ENCODE measurements at places on chromosomes 3 and 15.
A peak's percentile ranks its signal among the peaks of the same experiment; 100 is the strongest.

GRCh38 chr3:36695113-36695768, 69.1 kb downstream of the DCLK3 start:
- no peak for DNase-seq

GRCh38 chr3:73745526-73746191, 120.9 kb upstream of the PDZRN3 start:
- no peak for DNase-seq

DNA sequence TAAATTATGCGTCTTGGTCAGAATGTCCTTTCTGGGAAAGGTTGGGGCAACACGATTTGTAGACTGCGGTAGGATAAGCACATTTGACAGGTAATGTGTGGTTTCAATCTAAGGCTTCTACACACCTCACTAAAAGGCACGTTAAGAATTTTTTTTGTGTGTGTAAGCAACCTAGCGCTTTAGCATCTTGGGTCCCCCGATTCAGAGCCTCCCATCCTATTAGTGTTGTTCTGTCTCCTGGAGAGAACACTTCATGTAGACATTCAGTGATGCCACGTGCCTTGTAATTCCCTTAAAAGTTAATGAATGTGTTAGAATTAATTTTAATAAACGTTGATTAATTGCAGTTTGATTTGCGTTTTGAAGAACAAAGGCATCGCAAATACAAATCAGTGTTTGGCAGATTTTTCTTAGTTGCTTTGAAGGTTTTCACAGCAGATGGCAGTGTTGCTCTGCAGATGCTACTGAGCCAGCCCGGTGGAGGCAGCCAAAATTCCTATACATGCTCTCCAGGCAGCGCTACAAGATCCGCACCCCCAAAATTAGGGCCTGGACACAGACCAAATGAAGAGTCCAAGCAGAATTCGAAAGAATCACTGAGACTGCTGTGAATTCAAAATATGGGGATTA, 63.5 kb downstream of the OTOL1 start:
- no peak for DNase-seq

- no peak for DNase-seq
Measured at GRCh38 chr15:22955544-22956119, 24.5 kb downstream of the CYFIP1 start.

- DNase-seq: no peak
Measured at GRCh38 chr3:82556113-82556512, 794.7 kb upstream of the GBE1 start.

- no peak for DNase-seq
Measured at GRCh38 chr3:177061369-177061768, 135.9 kb downstream of the TBL1XR1 start.

DNA sequence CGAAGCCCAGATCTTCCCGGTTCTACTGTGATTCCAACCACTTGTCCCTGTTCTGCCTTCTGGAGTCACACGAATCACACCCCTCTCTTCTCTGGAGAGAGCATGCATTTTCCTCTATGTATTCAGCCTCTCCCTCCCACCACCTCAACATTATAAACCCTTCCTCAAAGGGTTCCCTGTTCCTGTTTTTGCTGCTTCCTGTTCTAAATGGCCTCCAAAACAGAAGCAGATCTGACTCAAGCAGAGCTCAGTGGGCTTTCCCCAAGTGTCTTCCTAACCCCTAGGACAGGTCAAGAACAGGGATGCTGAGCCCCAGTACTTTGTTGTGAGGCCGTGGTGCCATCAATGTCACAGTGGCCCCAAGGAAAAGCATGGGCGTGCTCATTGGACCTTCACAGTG, 75.7 kb upstream of the ARNT2 start:
- DNase-seq: no peak

- DNase-seq: no peak
Measured at GRCh38 chr3:183114384-183115178, 15.3 kb upstream of the MCCC1 start.

DNA sequence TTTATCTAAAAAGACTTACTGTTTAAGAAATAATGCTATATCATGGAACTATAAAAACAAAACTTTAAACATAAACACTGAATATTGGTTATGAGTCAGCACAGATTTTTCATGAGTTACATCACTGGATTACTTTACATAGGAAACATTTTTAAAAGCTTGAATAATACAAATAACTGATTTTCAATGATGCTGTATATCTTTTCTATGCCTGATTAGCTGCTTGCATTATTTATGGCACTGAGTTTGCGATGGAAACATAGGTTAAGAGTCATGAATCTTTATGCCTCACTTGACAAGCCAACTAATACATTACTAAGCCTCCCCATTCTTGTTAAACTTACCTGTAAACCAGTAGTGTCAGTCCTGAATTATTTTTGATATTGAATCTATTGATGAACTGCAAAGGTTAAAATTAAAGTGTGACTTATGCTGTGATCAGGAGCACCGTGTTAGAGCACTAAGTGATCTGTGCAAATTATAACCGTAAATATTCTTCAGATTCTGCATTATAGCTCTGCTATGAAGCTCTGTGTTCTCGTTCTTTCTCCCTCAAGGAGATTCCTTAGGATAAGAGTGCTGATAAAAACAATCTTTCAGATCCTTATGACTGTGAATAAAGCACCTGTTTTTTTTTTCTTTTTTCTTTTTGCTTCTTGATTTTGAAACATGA, 437.3 kb upstream of the BCHE start:
- no peak for DNase-seq

DNA sequence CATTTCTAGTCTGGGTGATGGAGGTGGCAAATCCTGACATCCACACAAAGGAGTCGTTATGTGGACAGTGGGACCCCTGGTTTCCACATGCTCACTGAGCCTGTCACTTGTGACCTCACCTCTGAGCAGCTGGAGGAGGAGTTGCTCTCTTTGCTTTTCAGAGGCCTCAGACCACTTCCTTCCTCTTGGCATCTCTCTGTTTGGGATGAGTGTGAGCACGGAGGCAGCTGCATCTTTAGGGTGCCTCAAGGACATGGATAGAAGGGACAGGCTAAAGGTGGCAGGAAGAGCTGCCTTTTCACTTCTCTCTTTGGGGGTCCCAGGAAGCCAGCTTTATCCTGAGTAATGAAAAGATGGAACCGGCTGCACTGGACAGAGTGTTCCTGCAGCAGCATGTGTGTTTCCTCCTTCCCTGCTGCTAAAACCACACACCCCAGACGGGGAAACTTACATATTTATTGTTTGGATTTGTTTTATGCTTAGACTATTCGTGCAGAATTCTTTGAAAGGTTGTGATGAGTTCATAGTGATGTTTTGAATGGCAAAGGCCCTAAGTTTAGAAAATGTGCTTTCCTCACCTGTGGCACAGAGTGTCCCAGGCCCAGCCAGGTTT, 31.8 kb downstream of the GPR171 start:
- DNase-seq: no peak

DNA sequence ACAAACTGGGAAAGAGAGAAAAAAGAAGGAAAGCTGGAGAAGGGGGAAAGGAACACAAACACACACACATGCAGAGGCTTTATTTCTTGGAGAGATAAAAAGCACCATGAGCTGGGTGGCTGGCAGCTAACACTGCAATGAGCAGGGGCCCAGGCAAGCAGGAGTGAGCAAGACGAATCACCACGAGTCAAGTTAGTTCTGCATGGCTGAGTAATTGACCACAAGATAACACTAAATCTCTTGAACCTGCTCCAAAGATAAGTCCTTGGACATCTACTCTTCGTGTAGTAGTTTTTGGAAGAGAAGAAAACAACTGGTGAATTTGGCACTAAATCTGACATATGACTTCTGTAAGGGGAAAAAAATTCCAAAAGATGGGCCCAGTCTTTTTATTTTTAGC, 100.9 kb downstream of the MYO5A start:
- DNase-seq: no peak

- no peak for DNase-seq
Measured at GRCh38 chr3:177982034-177982433, 554.2 kb upstream of the KCNMB2 start.

DNA sequence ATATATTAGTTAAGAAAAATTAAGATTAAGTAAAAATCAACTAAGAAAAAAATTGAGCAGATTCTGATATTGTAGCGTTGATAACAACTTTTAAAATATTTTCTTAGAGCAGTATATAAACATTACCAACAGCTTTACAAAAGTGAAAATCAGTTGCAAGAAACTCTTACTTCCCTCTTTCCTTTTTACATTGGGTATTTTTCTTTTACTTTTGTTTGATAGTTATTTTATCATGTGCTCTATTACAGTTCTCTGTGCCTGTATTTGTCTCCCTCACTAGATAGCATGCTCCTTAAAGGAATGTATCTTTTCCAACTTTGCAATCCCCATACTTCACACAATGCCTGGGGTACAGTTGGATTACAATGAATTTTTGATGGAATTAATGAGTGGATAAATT, 87.5 kb upstream of the P3H2 start:
- no peak for DNase-seq

- DNase-seq: peak; percentile 8
Measured at GRCh38 chr3:18080198-18080689, 337.8 kb upstream of the TBC1D5 start.

DNA sequence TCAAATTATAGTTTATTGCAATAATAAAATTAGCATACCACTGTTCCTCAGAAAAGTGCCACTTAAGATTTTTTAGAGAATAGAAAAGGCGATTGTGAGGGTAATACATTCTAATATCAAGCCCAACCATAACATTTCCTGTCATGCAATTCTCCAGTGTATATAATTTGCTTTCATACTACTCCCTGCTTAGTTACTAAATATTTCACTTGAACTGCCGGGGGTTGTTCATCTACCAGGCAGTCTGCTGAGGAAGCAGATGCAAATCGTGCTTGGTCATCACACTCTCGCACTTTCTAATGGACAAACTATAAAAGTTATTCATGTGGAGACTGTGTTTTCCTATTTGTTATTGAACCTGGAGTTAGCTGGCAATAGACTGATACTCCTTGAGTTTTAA, 645.6 kb upstream of the CBLB start:
- no peak for DNase-seq

DNA sequence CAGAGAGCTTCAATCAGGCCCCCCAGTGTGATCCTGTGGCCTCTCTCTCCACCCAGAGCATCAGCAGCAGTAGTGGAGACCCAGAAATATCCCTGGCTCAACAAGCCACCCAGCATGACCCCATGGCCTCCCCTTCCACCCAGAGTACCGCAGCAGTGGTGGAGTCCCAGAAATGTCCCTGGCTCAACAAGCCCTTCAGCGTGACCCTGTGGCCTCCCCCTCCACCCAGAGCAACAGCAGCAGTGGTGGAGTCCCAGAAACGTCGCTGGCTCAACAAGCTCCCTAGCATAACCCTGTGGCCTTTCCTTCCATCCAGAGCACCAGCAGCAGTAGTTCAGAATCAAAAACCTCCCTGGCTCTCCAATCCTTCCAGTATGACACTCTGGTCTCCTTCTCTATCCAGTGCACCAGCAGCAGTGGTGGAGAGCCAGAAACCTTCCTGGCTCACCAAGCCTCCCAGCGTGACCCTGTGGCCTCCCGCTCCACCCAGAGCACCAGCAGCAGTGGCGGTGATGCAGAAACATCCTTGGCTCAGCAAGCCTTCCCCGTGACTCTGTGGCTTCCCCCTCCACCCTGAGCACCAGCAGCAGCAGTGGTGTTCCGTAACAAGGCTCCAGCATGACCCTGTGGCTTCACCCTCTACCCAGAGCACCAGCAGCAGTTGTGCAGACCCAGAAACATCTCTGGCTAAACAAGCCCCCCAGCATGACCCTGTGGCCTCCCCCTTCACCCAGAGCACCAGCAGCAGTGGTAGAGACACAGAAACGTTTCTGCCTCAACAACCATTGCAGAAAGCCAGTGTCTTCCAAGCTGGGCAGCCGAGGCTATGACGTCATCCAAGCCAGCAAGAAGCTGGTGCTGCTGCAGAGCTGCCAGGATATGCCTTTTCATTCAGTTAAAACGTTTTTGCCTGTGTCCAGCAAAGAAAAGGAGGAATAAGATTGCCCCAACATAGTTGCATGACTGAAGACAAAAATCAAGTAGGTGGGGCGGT, 61.3 kb upstream of the TAMM41 start:
- no peak for DNase-seq

- no peak for DNase-seq
Measured at GRCh38 chr3:141271279-141272030, 39.8 kb downstream of the PXYLP1 start.

GRCh38 chr3:72960812-72961518, 35.6 kb upstream of the PPP4R2 start:
- no peak for DNase-seq

GRCh38 chr3:63130625-63131024, 147.5 kb upstream of the SYNPR start:
- DNase-seq: no peak

GRCh38 chr15:30929982-30930381, 26.3 kb downstream of the FAN1 start:
- DNase-seq: no peak

- no peak for DNase-seq
Measured at GRCh38 chr3:135868801-135869200, 96.7 kb upstream of the PPP2R3A start.

GRCh38 chr3:6260551-6261191, 600.2 kb upstream of the GRM7 start:
- no peak for DNase-seq

GRCh38 chr3:123414973-123415775, 33.7 kb downstream of the ADCY5 start:
- no peak for DNase-seq

- no peak for DNase-seq
Measured at GRCh38 chr15:71366926-71367325, 251.7 kb downstream of the THSD4 start.

DNA sequence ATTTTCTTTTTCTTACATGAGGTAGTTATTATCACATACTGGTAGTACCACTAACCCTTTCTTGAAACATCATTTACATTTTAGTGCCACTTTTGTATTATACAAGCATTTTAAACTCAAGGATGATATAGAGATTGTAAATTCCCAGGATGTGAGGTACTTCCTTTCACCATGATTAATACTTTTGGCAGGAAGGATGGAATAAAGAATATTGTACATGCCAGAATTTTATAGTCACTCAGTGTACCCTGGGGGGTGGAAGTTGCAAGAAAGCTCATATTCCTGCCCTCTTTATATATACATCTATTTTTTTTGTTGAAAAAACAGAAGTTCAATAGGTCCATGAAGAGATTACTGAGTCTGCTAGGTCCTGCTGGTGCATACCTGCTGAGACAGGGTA, 141.0 kb upstream of the PLSCR5 start:
- no peak for DNase-seq

GRCh38 chr3:14837878-14838258, 19.1 kb downstream of the FGD5 start:
- DNase-seq: no peak

GRCh38 chr3:143482106-143483088, 362.8 kb downstream of the CHST2 start:
- no peak for DNase-seq

DNA sequence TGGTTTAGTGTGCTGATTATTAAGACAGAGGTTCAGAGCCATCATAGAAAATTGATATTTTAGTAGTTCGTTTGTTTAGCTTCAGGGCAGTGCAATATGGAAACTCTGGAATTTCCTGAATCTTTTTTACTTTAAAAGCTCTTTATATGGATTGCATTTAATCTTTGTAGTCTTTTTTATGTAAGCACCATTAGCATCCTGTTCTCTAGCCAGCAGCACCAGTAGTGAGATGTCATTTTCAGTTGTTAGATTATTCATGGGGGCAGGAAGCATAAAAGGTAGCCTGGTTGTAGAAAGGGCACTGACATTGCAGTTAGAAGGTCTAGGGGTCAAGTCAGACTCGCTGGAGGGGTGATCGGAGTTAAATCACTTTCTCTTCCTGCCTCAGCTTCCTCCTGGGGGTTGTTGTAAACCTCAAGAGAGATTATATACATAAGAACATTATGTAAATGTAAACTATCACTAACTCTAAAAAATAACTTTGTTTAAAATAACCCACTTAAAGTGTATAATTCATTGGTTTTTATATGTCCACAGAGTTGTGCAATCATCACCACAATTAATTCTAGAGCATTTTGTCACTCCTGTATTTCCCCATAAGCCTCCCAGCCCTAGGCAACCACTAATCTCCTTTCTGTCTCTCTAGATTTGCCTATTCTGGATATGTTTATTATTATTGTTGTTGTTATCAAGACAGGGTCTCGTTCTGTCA, 31.4 kb upstream of the ITPKA start:
- DNase-seq: no peak
